ENCODE measurements at places on chromosomes 11 and 22. TPM values are rescaled to one million over a fixed set of nuclear protein-coding genes. Genes with fewer than 3 reads are reported as not detected.
A peak's percentile ranks its signal among the peaks of the same experiment; 100 is the strongest.

B4GALNT4 gene
- polyA plus RNA-seq, result 40.5 TPM

MUC6 gene
- polyA plus RNA-seq, result 0.75 TPM

DNA sequence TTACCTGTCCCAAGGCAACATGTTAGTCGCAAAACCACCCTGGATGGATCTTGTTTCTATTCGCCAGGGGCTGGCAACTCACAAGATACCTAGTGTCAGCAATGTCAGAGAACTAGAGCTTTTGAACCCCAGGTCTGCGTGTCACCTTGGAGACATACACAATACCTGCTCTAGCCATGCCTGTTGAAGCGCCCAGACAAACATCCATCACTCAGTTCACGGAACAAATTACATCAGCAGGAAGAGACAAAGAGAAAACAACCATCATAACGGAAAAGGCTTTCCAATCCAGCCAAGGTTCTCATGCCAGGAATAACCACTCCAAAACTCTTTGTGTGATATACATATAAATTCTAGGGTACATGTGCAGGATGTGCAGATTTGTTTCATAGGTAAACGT is 2.2 kb downstream of the CD59 start:
- DNase-seq, result no peak

DNA sequence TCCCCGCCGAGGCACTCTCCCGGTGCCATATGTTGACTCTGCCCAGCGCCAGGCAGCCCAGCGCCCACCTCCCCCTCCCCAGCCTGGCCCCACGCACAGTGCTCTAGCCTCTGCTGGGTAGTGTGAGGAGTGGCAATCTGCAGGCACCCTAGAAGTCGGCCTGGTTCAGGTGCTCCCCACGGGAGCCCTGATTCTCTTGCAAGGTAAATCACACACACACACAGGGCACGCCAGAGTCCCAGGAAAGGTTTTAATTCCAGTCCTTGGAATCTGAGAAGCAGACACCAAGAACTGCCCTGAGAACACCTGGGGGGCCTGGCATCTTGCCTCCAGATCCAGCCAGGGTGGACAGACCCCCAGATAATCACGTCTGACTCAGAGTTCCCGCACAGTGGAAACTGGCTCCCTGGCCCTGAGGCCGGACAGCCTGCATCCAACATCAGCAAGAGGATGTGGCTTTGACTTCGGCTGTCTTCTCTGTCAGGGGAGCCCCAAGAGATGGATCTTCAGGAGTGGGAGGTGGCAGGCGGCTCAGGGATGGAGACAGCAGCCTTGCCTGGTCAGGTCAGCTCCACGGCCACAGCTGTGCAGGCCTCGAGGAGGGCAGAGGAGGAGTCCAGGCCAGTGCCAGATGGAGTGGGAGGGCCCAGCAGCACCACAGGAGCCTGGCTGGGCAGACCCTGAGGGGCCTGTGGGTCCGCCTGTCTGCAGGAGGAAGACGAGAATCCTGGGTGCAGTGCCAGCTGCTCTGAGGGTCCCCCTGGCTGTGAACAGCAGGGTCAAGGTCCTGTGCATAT is 1.1 kb upstream of the RIN1 start:
- peak; percentile 15 for DNase-seq

CNIH2 gene
- 146 TPM for polyA plus RNA-seq

DNA sequence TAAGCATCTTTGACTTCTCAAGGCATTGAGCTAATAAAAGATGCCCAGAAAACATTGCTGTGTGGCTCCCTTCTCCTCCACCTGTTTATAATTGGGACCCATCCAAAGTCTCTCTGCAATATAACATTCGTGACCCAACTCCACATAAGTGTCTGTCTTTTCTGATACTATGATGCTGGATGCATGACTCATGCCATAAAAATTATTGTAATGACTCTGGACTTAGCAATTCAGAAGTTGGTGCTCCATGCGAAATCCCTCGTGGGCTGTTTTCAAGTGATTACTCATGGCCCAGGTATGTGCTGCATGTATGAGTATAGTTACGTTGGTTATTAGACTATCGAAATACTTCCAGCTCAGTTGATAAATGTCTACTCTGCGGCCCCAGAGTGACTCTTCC is 11.7 kb downstream of the FJX1 start:
- DNase-seq, result no peak

ANO1 gene
- 0.92 TPM for polyA plus RNA-seq

DNA sequence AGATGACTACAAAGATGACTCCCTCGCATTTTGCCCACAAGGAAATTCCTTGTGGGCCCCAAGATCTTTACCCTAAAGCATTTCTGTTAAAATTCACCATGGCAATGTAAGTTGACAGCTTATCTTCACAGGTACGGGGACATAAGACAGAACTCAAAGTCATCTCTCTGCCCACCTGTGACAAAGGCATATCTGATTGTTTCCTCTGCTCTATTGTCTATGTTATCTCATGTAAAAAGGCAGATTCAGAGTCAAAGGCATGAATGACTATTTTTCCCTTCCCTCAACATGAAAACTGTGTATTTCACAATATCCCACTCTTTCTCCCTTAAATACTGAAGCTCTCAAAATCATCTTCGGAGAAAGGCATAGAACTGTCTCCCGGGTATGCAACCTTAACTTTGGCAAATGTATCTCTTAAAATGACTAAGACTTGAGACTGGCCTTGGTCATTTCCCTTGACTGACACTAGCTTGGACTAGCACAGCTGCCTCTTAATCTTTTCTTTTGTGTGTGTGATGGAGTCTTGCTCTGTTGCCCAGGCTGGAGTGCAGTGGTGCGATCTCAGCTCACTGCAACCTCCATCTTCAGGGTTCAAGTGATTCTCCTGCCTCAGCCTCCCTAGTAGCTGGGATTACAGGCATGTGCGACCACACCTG is 103.2 kb downstream of the MICAL3 start:
- DNase-seq, result no peak

DNA sequence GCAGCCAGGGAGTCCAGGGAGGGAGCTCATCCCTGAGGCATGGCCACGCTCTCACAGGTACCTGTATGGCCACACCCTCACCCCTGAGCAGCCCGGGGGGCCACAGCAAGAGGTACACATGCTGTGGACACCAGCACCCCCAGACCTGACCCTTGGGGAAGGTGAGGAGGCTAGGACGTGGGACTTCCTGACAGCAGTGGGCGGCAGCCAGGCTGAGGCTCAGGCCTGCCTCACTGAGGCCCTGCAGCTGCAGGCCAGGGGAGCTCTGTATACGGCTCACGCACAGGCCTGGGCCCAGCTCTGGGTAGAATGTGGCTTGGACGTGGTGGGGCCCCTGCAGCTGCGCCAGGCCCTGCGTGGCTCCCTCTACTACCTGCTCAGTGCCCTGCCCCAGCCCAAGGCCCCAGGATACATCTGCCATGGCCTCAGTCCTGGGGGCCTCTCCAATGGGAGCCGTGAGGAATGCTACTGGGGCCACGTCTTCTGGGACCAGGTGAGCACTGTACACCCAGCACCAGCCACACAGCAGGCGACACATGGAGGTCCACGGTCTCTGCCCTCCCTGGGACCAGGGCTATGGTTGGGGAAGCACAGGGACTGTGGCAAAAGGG is 1.8 kb downstream of the PGGHG start:
- DNase-seq, result no peak

ATG13 gene
- 82.0 TPM for polyA plus RNA-seq

DNA sequence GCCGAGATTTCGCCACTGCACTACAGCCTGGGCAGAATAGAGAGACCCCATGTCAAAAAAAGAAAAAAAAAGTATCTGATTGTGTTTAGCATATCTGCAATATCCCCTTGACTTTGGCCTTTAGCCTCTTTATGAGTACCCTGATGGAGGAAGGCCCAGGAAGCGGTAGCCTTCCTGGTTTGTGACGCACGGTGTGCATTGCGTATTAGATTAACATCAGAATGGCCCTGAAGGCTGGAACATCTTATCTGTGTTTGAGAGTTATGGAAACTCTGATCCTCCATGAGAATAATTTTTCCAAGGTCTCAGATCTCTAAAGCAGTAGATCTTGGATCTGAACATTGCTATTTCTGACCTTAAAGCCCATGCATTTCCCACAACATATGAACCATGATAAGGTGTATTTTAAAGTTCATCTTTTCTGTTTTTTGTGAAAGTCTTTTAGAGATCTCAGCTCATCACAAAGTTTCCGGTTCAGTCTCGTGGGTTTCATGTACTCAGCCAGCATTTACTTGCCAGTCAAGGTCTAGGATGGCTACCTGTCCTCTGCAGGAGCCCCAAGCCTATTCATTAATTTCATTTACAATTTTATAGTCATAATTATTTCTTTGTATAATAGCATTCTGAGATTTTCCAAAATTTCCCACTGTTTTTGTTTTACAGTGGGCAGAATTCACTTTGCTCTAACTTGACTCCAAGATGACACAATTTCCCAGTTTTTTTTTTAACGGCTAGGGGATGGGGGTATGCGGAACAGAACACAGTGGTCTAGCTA is 605 bp upstream of the FDX1 start:
- no peak for DNase-seq

TMPRSS5 gene
- polyA plus RNA-seq, result 2.4 TPM

ZNRF3 gene
- 10.9 TPM for polyA plus RNA-seq

GRCh38 chr22:32836280-32837123 is 35.0 kb downstream of the TIMP3 start:
- no peak for DNase-seq

NLRP10 gene
- not detected for polyA plus RNA-seq

GRCh38 chr22:27260087-27260698 is 541.4 kb downstream of the MN1 start:
- DNase-seq, result peak; percentile 80

DNA sequence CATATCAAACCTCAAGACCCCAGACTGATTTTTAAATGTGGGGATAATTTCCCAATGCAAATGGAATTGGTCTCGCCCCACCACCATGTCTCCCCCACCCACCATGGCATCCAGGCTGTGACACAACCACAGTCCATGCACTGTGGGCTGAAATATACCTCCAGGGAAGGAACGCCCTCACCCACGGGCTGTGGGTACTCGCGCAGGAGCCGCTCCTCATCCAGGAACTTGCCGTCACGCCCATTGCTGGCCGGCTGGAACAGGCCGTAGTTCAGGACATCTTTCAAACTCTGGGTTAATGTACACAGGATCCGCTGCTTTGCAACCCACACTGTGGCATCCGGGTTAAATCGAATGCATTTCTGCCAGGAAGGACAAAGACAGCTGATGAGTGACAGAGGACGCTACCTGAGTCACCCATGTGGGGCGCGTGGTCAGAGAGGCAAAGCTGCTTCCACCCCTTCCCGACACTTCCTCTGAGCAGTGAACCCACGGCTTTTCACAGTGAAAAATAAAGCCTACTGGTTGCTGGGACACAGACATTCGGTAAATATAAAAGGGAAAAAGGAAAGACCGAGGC is 133.6 kb downstream of the SHANK2 start:
- no peak for DNase-seq

DNA sequence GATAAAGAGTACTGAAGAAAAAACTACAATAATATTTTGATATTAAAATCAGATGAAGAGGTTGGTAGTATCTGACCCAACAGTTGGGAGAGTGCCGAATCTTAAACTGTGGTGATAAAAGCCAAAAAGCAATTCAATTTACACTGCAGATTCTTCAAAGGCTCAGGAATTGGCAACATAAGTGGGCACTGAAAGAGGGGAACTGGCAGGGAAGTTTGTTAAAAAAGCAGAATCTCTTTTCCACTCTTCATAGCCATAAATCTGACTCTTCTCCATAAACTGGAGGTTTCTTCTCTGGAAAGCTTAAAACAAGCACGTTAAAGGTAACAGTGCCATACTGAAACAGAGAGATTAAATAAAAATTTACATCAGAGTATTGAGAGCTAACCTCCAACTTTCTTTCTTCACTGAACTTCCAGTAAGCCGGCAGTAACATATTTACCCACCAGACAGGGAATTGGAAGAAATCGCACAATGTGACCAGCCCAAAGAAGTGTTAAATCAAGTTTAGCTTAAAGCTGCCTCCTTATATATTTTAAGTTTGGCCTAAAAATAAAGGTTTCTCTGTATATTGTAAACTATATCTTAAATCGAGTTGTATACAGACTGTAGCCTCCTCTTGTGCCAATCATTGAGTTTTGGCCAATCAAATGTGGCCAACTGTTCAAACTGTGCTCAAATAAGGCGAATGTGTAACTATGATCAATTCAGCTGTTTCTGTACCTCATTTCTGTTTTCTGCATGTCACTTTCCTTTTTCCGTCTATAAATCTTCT is 358.3 kb downstream of the NXPE2 start:
- DNase-seq, result no peak

- no peak for DNase-seq
Observed at GRCh38 chr11:81839976-81840375, 893.7 kb downstream of the FAM181B start.

DNA sequence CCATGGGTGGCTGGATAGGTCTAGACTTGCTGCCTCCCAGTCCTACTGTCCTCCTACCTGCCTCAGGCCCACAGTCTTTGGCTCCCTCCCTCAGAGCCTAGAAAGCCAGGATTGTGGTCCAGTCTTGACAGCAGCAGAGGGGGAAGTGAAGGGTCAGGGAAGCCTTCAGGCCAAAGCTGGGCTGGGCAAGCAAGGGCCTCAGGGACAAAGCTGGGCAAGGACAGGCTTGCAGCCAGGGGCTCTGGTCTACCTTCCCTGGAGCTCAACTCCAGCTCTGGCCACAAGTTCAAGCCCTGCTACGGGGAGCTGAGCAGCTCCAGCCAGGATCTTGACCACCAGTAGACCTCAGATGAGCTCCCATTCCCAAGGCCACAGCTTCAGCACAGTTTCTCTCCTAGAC is 14.9 kb downstream of the LMO1 start:
- DNase-seq, result no peak

FGF3 gene
- not detected for polyA plus RNA-seq

- DNase-seq, result no peak
Observed at GRCh38 chr11:72221386-72222075, 3.0 kb upstream of the INPPL1 start.

GRCh38 chr11:105734426-105734825 is 124.6 kb downstream of the GRIA4 start:
- DNase-seq, result no peak

GRCh38 chr11:62169935-62170334 is 20.1 kb upstream of the SCGB1D1 start:
- no peak for DNase-seq

GRCh38 chr11:119134389-119134978 is 13.1 kb downstream of the HINFP start:
- no peak for DNase-seq

DNA sequence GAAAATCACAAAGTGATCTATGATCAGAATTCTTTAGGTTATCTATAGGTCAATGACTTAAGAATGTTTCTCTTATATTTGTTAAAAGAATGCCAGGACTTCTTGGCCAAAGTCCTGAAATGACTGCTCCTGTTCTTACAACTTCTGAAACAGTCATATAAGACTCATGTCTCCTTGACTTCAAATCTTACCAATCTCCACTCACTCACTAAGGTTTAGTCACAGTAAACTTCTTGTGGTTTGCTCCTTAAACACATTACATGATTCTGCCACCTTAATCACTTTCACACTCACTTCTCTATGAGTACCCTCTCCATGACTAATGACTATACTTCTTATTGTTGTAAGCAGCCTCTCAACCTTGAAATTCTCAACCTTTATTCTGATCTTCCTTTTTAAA is 648.7 kb upstream of the CCDC179 start:
- DNase-seq, result no peak

- no peak for DNase-seq
Observed at GRCh38 chr11:64809781-64810241, 540 bp downstream of the MEN1 start.

GLB1L2 gene
- 15.2 TPM for polyA plus RNA-seq

- no peak for DNase-seq
Observed at GRCh38 chr11:48073031-48073861, 92.9 kb downstream of the PTPRJ start.

- DNase-seq, result peak; percentile 22
Observed at GRCh38 chr22:49266561-49267519, 560.8 kb downstream of the BRD1 start.

GRCh38 chr11:95230810-95231126 is 234 bp downstream of the SESN3 start:
- no peak for DNase-seq

GRCh38 chr11:109838026-109838425 is 255.2 kb upstream of the ZC3H12C start:
- no peak for DNase-seq
